ENCODE measurements at places on chromosomes 13 and 19.

DNA sequence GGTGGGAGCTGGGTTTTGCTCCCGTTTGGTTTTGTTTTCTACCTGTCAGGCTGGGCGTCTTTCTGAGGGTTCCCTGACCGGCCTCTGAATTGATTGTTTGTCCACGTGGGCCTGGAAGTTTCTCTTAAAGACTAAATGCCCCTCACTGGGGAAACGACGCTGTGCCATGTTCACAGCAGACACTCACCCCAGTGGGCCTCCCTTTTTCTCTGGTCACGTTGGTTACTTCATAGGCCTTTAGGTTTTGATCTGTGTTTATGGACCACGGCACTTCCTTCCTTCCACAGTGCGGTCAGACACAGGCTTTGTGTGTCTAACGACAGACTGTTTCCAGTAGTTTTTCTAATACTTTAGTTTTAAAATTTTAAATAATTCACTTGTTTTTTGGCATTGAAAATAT, 20.1 kb upstream of the NDUFS7 start:
- DNase-seq: no peak

DNA sequence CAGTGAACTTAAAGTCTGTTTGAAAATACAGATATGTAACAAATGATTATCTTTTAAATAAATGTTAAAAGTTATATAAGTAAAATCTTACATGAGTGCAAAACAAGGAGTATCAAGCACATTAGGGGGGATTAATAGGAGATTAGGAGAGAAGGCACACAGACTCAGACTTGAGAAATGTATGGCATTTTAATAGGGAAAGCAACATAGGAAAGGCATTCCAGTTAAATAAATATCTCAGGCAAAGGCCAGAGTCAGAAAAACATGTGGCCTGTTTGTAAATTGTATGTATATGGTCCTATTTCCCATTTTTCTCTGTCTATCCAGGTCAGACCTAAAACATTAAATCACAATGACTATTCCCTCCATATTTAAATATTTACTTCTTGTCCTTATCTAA, 462.7 kb downstream of the GPC6 start:
- no peak for DNase-seq

DNA sequence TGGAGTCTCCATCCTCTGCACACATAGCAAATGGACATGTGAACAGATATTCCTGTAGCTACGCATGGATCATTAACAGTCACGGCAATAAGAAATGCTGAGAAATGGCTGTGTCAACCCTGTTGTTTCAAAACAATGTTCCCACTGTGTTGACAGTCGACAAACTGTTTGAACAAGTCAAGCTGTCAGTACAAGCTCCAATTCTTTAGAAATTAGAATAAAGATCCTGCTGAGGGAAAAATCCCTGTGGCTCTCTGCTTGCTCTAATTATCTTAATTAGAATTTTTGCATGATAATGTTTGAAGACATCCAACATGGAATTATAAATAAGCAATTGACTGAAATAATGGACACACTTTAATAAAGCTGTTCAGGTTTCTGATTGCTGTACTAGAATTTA, 37.9 kb upstream of the CPB2 start:
- no peak for DNase-seq

DNA sequence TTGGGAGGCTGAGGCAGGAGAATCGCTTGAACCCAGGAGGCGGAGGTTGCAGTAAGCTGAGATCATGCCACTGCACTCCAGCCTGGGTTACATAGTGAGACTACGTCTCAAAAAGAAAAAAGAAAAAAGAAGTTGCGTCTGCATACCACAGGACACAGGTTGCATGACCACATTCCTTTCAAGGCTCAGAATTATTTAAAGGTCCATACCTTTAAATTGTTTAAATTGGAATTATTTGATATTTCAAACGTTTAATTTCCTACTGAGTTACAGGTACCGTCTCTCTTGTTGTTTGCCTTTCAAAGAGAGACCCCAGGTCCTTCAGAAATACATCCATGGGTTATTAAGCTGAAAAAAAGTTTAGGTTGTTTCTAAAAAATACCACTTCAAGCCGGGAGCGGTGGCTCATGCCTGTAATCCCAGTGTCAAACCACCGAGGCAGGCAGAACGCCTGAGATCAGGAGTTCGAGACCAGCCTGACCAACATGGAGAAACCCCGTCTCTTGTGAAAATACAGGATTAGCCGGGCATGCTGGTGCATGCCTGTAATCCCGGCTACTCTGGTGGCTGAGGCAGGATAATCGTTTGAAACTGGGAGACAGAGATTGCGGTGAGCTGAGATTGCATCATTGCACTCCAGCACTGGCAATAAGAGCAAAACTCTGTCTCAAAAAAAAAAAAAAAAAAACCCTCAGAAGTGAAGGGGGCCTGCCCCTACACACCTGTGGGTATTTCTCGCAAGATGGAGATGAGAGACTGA, 18.6 kb downstream of the ZNF816 start:
- no peak for DNase-seq

Measured in NCI-H226 (cell line).